ENCODE measurements at places on chromosomes 16 and 17.

DNA sequence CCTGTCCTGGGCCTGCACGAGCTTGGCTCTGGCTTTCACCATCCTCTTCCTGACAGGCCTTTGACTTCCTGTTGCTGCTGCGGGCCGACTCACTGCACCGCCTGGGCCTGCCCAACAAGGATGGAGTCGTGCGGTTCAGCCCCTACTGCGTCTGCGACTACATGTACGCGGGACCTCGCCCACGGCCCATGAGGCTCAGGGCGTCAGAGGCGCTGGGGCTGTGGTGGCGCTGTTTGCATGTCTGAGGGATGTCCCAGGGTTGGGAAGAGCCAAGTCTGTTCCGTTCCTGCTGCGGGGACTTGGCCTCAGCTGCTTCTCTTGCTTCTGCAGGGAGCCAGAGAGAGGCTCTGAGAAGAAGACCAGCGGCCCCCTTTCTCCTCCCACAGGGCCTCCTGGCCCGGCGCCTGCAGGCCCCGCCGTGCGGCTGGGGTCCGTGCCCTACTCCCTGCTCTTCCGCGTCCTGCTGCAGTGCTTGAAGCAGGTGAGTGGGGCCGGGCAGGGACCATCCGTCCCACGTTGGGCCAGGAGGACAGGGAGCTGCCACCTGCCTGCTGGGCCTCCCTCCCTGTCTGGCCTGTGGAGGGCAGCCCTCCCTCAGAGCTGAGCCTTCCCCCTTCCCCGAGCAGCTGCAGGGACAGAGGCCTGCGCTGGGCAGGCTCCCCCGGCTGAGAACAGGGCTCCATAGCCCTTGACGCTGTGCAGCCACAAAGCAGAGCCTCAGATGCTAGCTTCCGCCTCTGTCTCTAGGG lies 23.8 kb downstream of the TSC2 start:
- DNase-seq, result no peak

DNA sequence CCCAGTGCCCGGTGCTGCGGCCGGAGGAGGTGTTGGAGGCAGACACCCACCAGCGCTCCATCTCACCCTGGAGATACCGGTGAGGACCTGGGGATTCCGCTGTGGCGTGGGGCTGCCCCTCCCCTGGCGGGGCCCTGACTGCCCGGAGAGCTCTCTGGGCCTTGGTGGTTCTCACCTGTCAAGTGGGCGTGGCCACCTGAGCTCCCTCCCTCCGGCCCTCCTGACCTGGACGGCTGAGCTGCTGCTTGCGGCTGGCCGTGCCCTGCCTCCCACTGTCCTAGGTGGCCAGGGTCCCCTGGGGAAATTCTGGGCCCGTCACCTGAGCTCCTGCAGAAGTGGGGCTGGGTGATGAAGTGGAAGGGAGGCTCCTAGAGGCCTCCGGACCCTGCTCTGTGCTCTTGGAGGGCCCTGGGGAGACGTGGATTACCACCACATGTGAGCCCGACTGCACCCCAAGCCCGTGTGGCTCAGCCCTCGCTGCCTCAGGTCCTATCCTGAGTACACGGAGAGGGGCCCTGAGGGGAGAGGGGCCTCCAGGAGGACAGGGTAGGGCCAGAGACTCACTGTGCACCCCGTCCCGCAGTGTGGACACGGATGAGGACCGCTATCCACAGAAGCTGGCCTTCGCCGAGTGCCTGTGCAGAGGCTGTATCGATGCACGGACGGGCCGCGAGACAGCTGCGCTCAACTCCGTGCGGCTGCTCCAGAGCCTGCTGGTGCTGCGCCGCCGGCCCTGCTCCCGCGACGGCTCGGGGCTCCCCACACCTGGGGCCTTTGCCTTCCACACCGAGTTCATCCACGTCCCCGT lies 1.1 kb downstream of the IL17C start:
- peak; percentile 40 for DNase-seq

- DNase-seq, result no peak
Measured at GRCh38 chr17:17633310-17633709, 41.8 kb upstream of the PEMT start.

- no peak for DNase-seq
Measured at GRCh38 chr17:82029990-82030469, 1.4 kb upstream of the RAC3 start.

DNA sequence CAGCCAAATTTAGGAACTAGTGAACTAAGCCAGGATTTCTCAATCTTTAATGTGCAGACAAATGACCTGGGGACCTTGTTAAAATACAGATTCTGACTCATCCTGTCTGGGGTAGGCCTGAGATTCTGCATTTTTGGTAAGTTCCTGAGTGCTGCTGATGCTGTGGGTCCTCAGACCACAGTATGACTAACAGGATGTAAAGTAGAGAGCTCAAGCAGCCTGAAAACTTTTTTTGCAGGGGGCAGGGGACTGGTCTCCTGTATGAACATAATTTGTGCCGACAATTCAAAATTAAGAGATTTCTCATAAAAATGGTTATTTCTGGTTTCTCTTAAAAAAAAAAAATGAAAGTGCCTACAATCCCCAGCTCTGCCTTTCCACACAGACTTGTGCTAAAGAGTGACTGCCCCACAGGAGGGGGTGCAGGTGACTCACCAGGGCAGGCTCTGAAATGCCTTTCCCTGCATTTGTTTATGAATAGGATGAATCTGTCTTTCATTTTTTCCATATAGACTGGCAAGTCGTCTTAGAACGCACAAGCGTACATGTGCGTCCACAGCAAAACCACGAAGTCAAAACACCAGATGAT lies 271.5 kb downstream of the PHKB start:
- no peak for DNase-seq

GRCh38 chr17:9645851-9646545 lies 681 bp downstream of the USP43 start:
- DNase-seq, result peak; percentile 69

DNA sequence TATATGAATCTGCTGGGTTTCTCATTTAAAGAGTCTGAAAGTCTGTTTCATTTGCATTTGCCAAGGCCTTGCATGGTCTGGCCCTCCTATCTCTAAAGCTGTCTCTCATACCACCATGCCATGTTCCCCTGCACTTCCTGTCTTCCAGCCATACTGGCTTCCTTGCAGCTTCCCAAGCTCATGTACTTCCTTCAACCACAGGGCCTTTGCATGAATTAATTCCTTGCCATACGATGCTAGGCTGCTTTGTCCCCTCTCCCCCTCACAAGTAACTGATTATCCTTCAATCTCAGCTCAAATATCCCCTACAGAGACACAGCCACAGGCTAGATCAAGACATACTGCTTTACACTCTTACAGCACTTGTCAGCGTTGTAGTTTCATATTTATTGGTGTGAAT lies 5.8 kb downstream of the CRYM start:
- no peak for DNase-seq

DNA sequence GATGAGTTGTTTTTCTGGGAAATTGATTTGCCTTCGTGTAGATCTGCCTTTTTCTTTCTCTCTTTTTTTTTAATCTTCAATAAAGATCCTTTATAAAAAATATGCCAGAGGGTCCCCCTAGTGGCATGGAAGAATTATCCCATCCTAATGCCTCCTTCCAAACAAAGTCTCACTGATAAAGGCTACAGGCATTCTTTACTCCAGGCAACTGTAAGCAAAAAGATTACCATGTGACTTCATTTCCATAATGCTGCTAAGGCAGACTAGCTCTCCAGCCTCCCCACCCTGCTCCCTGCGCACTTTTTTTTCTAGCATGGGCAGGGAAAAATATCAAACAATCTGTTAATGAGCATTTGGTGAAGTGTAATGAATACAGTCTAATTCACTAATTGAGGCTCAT lies 220.2 kb upstream of the CDH8 start:
- DNase-seq, result no peak

DNA sequence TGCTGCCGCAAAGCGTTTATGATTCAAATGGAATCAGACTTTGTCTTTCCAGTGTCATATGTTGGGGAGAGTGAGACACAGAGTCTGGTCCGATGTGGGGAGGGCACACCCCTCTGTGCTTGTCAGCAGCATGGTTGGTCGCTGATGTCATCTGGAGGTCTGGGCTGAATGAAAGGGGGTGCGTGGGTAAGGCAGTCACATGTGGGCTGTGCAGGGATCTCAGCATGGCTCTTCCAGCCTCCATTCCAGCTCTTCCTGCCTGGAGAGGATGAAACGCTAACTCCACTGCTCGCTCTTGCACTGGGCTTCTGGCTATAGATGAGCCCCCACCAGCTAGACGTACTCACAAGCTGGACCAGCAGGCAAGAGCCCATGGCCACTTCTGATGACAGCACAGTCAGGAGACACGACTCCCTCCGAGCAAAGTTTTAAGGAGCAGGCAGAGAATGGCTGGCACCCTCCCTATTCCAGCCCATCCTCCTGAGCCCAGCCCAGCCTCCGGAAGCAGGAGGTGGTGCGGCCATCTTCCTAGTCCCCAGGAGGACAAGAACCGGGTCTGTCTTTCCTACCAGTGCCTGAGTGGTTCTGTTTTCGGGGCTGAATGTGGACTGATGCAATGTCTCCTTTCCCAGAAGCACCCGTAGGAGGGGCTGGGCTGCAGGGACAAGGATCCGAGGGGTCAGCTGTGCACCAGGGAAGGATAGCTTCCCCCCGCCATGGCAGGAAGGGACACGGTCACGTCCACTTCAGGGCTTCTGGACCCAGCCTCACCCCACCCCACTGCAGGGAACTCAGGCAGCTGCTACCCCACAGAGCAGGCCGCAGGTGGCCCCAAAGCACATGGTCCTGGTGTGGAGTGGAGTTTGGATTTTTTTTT lies 41.5 kb upstream of the CBFA2T3 start:
- DNase-seq, result peak; percentile 1

DNA sequence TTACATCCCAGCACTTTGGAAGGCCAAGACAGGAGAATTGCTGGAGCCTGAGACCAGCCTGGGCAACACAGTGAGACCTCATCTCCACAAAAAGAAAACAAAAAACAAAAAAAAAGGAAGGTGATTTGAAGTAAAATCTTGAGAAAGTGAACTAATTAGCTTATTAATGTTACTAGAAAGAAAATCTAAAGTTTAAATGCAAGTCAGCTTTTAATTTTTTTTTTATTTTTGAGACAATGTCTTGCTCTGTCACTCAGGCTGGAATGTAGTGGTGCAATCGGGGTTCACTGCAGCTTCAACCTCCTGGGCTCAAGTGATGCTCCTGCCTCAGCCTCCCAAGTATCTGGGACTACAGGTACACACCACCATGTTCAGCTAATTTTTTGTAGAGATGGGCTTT lies 3.5 kb upstream of the CTCF start:
- no peak for DNase-seq

DNA sequence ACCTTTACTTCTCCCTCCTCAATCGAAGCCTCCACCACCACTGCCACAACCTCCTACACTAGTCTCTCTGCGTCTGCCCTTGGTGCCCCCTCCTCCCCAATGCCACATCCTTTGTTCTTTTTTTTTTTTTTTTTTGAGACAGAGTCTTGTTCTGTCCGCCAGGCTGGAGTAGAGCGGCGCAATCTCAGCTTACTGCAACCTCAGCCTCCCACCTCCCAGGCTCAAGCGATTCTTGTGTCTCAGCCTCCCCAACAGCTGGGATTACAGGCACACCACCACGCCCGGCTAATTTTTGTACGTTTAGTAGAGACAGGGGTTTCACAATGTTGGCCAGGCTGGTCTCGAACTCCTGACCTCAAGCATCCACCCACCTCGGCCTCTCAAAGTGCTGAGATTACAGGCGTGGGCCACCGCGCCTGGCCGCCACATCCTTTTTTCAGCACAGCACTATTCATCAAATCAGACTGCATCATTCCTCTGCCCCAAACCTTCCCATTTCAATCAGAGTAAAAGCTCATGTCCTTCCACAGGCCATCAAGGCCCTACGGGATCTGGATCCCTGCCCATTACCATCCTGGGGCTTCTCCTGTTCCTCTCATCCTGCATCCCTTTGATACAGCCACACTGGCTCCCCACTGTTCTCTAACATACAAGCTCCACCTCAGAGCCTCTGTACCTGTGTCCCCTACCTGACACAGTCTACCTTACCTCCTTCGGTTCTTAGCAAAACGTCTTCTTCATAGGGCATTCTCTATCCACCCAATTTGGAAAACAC lies 2.0 kb downstream of the KLHL11 start:
- no peak for DNase-seq

- no peak for DNase-seq
Measured at GRCh38 chr16:84678541-84678940, 21.3 kb upstream of the USP10 start.

DNA sequence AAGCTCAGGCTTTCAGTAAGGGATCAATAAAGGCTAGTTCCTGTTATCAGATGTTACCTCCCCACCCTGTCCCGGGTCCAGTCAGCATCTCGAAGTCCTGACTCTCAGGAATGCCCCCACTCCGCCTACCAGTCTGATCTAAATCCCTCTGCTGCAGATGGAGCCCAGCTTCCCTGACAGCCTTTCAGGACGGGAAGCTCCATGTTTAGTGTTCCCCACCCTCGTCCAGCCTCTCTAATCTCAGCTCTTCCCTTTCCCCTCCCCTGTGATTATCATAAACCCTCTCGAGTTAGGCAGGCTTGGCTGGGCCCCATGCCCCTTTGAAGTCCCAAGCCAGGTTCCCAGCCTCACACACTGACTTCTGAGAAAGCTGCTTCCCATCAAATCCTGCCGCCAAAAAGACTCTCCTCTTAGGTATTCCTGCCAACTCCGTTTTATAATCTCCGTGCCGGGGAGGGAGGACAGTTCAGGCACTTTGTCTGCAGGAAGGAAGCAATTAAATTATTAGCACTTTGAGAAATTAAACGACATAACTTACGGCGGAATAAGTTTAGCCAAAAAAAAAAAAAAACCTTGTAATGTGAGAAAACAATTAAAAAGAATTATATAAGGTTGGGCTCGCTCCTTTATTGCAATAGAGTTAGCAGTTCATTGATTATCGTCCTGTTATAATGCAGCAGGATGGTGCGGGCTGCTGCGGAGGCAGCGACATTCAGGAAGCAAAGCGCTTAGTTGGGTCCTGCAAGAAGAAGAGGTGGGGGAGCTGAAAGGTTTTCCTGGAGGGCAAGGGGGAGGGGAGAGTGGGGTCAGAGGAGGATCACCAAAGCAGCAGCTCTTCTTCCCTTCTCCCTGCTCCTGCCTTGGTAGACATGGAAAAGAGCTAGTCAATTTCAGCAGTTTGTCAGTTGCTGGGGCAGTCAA lies 16.8 kb upstream of the ETV4 start:
- DNase-seq, result peak; percentile 38

DNA sequence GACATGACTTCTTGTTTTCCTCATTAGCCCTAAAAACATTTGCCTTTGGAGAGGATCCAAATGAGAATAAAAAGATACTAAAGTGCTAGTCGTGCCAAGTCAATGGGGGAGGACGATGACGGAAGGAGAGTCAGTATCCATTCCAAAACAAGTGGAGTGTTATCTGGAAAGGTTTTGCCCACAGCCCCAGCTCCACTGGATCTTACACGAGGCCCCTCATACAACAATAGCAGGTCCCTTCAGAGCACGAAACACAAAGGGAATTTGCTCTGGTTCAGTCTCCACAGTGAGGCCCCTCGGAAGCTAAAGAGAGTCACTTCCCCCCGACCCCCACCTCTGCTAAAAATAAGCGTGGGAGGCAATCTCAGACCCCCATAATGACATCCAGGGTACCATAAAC lies 496.9 kb upstream of the ZFHX3 start:
- no peak for DNase-seq

DNA sequence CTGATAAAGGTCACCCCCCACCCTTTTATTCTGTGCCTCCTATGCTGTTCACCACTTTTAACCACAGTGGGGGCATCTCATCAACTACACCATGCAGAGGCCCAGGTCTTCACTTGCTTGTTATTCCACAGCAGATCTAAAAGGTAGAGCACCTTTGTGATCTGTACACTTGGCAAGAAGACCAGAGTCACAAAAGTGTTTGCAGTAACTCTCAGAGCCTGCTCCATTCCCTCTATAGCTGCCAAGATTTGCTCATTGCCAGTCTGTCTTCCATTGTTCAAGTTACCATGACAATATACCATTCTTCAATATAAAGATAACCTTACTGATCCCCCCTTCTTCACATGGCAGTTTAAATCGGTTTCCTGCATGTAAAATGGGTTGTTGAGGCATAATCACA lies 180.0 kb downstream of the TOX3 start:
- DNase-seq, result no peak

Measured in nephron progenitor cell (in vitro differentiated cells).